ENCODE measurements at places on chromosomes 16 and 17. TPM values are rescaled to one million over a fixed set of nuclear protein-coding genes. Genes with fewer than 3 reads are reported as not detected.
A peak's percentile ranks its signal among the peaks of the same experiment; 100 is the strongest.

GEMIN4 gene
- total RNA-seq, result 23.0 TPM

EDC4 gene
- total RNA-seq, result 59.2 TPM

NFATC3 gene
- total RNA-seq, result 26.5 TPM

C17orf78 gene
- not detected for total RNA-seq

TNP2 gene
- not detected for total RNA-seq

SHPK gene
- 17.8 TPM for total RNA-seq

- no peak for DNase-seq
Observed at GRCh38 chr17:66149562-66149961, 42.4 kb downstream of the CEP112 start.

DNA sequence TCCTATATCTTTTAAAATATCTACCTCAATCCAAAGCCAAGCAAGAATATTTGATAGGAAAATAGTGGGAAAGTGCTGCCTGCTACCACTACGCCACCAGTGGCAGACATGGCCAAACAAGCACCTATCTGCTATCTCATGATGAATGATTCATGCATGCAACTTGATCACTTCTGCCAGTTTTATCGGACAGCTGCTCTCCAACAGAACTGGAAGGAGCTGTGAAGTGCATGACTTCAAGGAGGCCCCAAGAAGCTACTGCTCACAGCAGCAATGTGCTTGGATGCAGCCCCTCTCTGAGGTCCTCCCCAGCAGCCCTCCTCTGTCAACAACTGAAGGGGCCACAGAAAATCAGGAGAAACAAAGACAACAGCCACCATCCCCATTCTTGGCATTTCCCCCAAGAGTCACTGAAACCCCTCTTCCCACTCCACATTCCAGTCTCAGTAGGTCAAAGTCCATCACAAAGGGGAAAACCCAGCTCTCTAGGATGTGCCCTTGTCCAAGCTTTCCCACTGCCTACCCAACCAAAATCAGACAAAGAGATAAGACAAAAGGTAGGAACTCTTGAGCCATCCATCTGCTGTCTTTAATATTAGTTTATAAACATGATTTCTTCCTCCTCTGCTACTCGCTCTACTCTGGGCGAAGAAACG, 215.3 kb downstream of the C16orf78 start:
- DNase-seq, result peak; percentile 5

GRCh38 chr16:75010427-75010826, 11.6 kb downstream of the ZNRF1 start:
- DNase-seq, result no peak

GRCh38 chr16:30658731-30659506, 688 bp downstream of the FBRS start:
- peak; percentile 96 for DNase-seq

DNA sequence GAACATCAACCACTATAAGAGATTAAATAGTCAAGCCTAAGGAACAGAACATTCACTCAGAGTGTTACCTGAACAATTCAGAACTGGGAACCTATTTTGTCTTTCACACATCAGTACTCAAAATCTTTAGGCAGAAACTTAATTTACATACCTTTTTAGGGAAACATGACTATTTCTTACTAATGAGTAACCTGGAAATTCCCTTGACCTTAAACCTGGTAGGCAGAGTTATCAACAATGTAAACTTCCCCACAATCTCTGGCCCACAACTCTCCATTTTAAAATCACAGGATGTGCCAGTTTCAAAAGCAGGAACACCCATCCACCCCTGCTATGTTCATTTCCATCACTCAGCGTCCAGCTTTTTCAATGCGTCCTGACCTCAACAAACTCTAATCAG, 132.9 kb upstream of the ANKFN1 start:
- DNase-seq, result no peak

Measured in LHCN-M2 (cell line).